ENCODE measurements at places on chromosomes 13 and 19. TPM values are rescaled to one million over a fixed set of nuclear protein-coding genes. Genes with fewer than 3 reads are reported as not detected.

The ZNF573 gene
- total RNA-seq, result 13.9 TPM

The SOX1 gene
- not detected for total RNA-seq

The CLC gene
- total RNA-seq, result not detected

The TEKTIP1 gene
- total RNA-seq, result 0.46 TPM

The TMEM190 gene
- total RNA-seq, result not detected

The ACER1 gene
- total RNA-seq, result not detected

The NLRP5 gene
- not detected for total RNA-seq

The GPR12 gene
- 0.13 TPM for total RNA-seq

The ZNF264 gene
- 18.1 TPM for total RNA-seq

The CEACAM1 gene
- total RNA-seq, result 2.6 TPM

The PEG3 gene
- 7.1 TPM for total RNA-seq

The CEACAM7 gene
- not detected for total RNA-seq

The KASH5 gene
- not detected for total RNA-seq

The GPATCH1 gene
- 6.0 TPM for total RNA-seq

The LPAR6 gene
- total RNA-seq, result 10.3 TPM

The ZNF221 gene
- 3.6 TPM for total RNA-seq

The ZNF296 gene
- total RNA-seq, result 0.32 TPM

The ZNF20 gene
- 0.97 TPM for total RNA-seq
